Neural crest cell (in vitro differentiated cells): ENCODE measurements at places on chromosomes 6 and 20.

GRCh38 chr20:33181482-33182093 is 13.6 kb downstream of the BPIFA2 start:
- H3K4me3 ChIP-seq: no peak overlapping the region
- H3K4me1 ChIP-seq: no peaks in the 10 kb centered on the region
- H3K36me3 ChIP-seq: no peaks in the 10 kb centered on the region
- DNase-seq: no peak
- H3K27ac ChIP-seq: no peak overlapping the region

DNA sequence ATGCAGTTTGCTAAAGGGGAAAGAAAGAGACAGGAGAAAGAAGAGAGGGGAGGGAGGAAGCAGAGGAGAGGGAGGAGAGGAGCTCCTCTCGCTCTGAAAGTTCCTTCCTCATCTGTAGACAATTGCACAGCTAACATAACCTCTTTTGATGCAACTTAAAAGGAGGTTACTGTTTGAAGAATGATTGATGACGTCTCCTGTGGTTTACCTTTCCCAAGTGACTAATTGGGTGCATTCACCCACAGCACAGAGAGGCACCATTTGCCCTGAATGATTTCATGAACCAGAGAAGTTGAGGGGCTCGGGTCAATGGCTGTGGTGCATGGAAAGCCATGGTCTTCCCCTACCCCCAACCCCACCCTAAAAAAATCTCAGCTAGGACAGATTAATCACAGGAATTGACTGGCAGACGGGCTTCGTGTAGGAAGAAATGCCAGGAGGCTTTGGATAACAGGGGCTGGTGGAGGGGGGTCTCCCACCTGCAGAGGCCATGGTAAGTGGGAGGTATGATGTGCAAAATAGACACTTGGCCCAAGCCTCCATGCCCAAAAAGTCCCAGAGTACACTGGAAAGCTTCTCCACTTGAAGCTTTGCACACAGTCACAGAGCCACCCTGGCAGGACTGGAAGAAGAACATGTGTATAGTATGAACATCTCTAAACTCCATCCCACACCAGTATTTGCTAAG is 213.7 kb downstream of the ANKRD60 start:
- H3K36me3 ChIP-seq: no peaks in the 10 kb centered on the region
- H3K27ac ChIP-seq: no peak overlapping the region
- DNase-seq: no peak
- H3K27me3 ChIP-seq: peaks cover 30% of the 10 kb centered on the region
- H3K4me3 ChIP-seq: no peak overlapping the region
- peaks cover 33% of the 10 kb centered on the region for H3K4me1 ChIP-seq

- H3K27me3 ChIP-seq: no peaks in the 10 kb centered on the region
- DNase-seq: no peak
- H3K4me3 ChIP-seq: no peak overlapping the region
- H3K4me1 ChIP-seq: no peaks in the 10 kb centered on the region
- H3K36me3 ChIP-seq: no peaks in the 10 kb centered on the region
- H3K27ac ChIP-seq: no peak overlapping the region
Observed at GRCh38 chr6:91904586-91905164, 1317.8 kb upstream of the MAP3K7 start.

DNA sequence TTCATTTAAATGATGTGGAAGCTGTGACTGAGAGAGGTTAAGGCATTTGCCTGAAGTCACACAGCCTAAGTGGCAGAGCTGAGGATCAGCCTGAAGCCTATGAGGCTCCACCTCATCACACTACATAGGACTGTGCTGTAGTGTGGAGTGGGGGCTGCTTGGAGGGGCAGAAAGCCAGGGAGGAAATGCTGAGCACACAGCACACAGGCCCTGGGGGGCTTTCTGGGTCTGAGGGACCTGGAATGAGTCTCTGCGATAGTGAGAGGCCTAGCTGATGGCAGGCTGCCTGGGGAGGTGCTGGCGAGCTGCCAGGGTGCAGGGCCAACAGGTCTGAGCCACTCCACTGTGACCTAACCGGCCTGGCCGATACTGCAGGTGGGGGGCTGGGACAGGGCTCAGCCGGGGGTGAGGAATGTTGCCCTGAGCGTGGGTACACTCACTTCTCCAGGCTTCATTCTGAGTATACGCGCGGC is 2.2 kb upstream of the ARHGAP40 start:
- H3K27me3 ChIP-seq: peaks cover 53% of the 10 kb centered on the region
- H3K36me3 ChIP-seq: no peaks in the 10 kb centered on the region
- no peak for DNase-seq
- H3K4me3 ChIP-seq: no peak overlapping the region

GRCh38 chr6:139175389-139175948 is 40.6 kb downstream of the HECA start:
- no peak for DNase-seq
- no peaks in the 10 kb centered on the region for H3K4me1 ChIP-seq
- no peaks in the 10 kb centered on the region for H3K27me3 ChIP-seq
- peaks cover 9% of the 10 kb centered on the region for H3K36me3 ChIP-seq
- peak overlapping the region; percentile 68 for H3K27ac ChIP-seq

DNA sequence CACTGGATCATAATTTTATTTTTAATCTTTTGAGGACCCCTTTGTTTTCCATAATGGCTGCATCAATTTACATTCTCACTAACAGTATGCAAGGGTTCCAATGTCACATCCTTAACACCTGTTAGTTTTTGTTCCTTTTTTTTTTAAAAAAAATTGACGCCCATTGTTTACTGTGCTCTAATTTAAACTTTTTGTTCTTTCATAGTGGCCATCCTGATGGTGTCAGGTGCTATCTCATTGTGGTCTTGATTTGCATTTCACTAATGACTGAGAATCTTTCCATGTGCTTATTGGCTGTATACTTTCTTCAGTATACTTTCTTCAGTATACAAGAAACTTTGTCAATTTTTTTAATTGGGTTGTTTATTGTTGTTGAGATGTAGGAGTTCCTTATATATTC is 347.0 kb downstream of the RNGTT start:
- no peaks in the 10 kb centered on the region for H3K27me3 ChIP-seq
- H3K4me3 ChIP-seq: no peak overlapping the region
- H3K27ac ChIP-seq: no peak overlapping the region
- DNase-seq: no peak
- H3K4me1 ChIP-seq: no peaks in the 10 kb centered on the region

DNA sequence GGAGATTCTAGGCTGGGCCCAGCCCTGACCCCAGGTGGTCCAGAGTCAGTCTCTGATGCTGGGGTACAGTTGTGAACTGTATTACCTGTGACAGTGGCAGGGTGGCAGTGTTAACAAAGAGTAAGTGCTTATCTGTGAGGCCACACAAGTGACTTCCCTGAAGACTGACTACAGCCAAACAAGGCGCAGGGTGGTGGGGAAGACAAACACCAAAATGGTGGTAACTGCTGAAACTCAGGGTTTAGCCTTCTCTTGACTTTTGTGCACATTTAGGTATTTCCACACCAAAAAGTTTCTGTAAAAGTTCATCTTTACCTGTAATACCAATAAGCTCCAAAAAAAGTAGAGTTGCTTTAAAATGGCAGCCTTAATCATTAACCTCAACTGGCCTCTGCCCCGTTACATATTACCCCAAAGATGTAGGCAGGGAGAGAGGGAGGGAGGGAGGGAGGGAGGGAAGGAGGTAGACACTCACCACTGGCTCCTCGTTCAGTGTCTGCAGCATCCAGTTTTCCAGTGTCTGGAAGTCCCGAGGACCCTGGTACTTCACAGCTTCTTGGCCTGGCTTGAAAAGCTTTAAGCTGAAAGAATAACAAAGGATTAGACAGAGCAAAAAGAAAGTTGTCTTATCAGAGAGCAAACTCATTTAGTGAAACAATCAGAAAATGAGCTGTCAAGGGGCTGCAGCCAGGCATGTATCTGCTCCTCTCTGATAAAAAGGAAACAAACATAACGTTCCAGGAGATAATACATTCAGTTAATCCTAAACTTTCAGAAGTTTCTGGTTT is 11.3 kb downstream of the TXNDC5 start:
- no peak overlapping the region for H3K4me3 ChIP-seq
- H3K27me3 ChIP-seq: no peaks in the 10 kb centered on the region
- peaks cover 19% of the 10 kb centered on the region for H3K36me3 ChIP-seq
- no peaks in the 10 kb centered on the region for H3K4me1 ChIP-seq
- DNase-seq: no peak

- peak; percentile 8 for DNase-seq
- H3K27ac ChIP-seq: peak overlapping the region; percentile 92
- H3K36me3 ChIP-seq: no peaks in the 10 kb centered on the region
- H3K4me3 ChIP-seq: peak overlapping the region; percentile 42
Observed at GRCh38 chr20:54093423-54094267, 23.3 kb upstream of the BCAS1 start.

DNA sequence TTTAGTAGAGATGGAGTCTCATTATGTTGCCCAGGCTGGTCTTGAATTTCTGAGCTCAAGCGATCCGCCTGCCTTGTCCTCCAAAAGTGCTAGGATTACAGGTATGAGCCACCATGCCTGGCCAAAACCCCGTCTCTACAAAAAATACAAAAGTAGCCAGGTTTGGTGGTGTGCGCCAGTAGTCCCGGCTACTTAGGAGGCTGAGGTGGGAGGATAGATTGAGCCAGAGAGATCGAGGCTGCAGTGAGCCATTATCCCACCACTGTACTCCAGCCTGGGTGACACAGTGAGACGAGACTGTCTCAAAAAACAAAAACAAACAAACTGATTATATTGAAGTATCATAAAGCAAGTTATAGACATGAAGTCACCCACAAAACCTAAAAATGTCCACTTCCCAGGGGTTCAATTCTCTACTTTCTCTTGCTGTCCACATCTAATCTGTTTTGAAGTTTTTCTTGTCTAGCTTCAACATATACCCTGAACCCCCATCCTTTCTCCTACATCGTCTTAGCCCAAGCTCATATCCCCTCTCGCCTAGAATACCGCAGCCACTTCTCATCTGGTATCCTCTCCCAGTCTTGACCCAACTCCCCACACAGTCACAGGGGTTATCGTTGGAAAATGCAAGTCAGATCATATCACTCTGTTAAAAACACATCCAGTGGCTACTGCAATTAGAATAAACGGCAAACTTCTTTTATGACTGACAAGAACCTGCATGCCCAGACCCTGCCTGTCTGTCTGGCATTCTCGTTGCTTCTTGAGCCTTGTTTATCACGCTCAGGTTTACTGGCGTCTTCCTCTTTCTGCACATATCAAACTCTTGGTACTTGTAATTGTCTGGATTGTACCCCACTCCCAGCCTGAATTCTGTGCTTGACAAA is 20.1 kb upstream of the NCOA3 start:
- no peaks in the 10 kb centered on the region for H3K36me3 ChIP-seq
- no peaks in the 10 kb centered on the region for H3K4me1 ChIP-seq
- H3K27me3 ChIP-seq: peaks cover 3% of the 10 kb centered on the region
- H3K27ac ChIP-seq: peak overlapping the region; percentile 51

GRCh38 chr6:159098636-159099106 is 53.9 kb upstream of the TAGAP start:
- no peak overlapping the region for H3K4me3 ChIP-seq
- H3K4me1 ChIP-seq: peaks cover 4% of the 10 kb centered on the region

DNA sequence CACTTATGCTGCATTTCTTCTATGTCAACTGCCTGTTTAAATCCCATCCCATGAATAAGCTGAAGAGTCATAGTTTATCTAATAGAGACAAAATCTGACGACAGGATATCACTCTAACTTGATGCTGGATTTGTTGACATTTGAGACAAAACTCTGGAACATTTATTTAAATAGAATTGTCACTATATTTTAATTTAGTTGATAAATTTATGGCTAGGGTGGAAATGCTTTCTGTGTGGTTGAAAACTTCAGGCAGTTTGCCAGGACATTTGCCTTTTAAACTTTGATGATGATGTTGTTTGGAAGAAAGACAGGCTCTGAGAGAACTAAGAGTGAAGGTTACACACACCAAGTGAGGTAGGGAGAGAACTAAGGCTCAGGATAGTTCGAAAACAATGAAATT is 68.1 kb downstream of the GJA1 start:
- H3K4me1 ChIP-seq: no peaks in the 10 kb centered on the region
- H3K36me3 ChIP-seq: no peaks in the 10 kb centered on the region

GRCh38 chr6:165701564-165702354 is 38.7 kb upstream of the PDE10A start:
- no peak for DNase-seq
- peaks cover 3% of the 10 kb centered on the region for H3K36me3 ChIP-seq
- peaks cover 4% of the 10 kb centered on the region for H3K4me1 ChIP-seq
- H3K27me3 ChIP-seq: no peaks in the 10 kb centered on the region

- H3K27ac ChIP-seq: no peak overlapping the region
- no peaks in the 10 kb centered on the region for H3K4me1 ChIP-seq
- DNase-seq: no peak
- H3K36me3 ChIP-seq: peaks cover 12% of the 10 kb centered on the region
Observed at GRCh38 chr6:130269969-130270635, 47.4 kb upstream of the SAMD3 start.

GRCh38 chr20:2101057-2101864 is at the start of gene STK35:
Gene STK35, plus strand, starts transcription at chr20:2101827. Its CDS starts 55 bp downstream, at chr20:2101882.
- peaks cover 34% of the 10 kb centered on the region for H3K4me1 ChIP-seq
- peaks cover 6% of the 10 kb centered on the region for H3K36me3 ChIP-seq
- H3K27me3 ChIP-seq: peaks cover 2% of the 10 kb centered on the region
- H3K4me3 ChIP-seq: peak within 1 kb of the TSS; percentile 96
- peak; percentile 61 for DNase-seq

GRCh38 chr6:15090745-15091384 is 155.0 kb upstream of the JARID2 start:
- no peak overlapping the region for H3K27ac ChIP-seq
- H3K4me3 ChIP-seq: no peak overlapping the region
- peaks cover 25% of the 10 kb centered on the region for H3K4me1 ChIP-seq
- H3K36me3 ChIP-seq: no peaks in the 10 kb centered on the region
- no peaks in the 10 kb centered on the region for H3K27me3 ChIP-seq

DNA sequence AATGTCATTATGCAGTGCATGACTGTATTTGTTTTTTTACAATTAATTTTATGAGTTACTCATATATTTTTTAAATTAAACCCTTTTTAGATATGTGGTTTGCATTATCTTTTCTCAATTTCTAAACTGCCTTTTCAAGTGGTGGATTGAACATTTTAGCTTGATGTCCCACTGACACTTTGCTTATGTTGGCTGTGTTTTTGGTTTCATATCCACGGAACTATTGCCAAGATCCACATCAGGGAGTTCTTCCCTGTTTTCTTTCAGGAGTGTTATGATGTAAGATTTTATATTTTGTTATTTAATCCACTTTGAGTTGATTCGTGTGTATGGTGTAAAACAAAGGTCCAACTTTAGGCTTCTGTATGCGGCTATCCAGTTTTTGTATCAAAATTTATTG is 1144.9 kb upstream of the EYS start:
- H3K4me3 ChIP-seq: no peak overlapping the region
- no peaks in the 10 kb centered on the region for H3K27me3 ChIP-seq
- no peaks in the 10 kb centered on the region for H3K36me3 ChIP-seq

GRCh38 chr6:45737331-45738056 is 278.2 kb downstream of the CLIC5 start:
- no peak overlapping the region for H3K4me3 ChIP-seq
- peaks cover 7% of the 10 kb centered on the region for H3K27me3 ChIP-seq
- no peak overlapping the region for H3K27ac ChIP-seq
- no peaks in the 10 kb centered on the region for H3K4me1 ChIP-seq
- no peaks in the 10 kb centered on the region for H3K36me3 ChIP-seq
